ENCODE measurements at places on chromosomes 12 and 14. TPM values are rescaled to one million over a fixed set of nuclear protein-coding genes. Genes with fewer than 3 reads are reported as not detected.
A peak's percentile ranks its signal among the peaks of the same experiment; 100 is the strongest.

Gene SMIM41
- polyA plus RNA-seq = 11.8 TPM

GRCh38 chr14:105889666-105890473 lies 363.5 kb downstream of the TMEM121 start:
- no peak overlapping the region for H3K27ac ChIP-seq
- H3K27me3 ChIP-seq = no peaks in the 10 kb centered on the region
- no peaks in the 10 kb centered on the region for H3K4me1 ChIP-seq
- no peak overlapping the region for H3K4me3 ChIP-seq

GRCh38 chr14:69190191-69190590 lies 1.1 kb upstream of the EXD2 start:
- H3K27ac ChIP-seq = no peak overlapping the region
- no peaks in the 10 kb centered on the region for H3K27me3 ChIP-seq
- H3K4me1 ChIP-seq = no peaks in the 10 kb centered on the region
- H3K4me3 ChIP-seq = no peak overlapping the region
- no peaks in the 10 kb centered on the region for H3K36me3 ChIP-seq
- DNase-seq = no peak

Gene KRT2
- polyA plus RNA-seq = not detected

Gene FAM181A
- polyA plus RNA-seq = not detected

DNA sequence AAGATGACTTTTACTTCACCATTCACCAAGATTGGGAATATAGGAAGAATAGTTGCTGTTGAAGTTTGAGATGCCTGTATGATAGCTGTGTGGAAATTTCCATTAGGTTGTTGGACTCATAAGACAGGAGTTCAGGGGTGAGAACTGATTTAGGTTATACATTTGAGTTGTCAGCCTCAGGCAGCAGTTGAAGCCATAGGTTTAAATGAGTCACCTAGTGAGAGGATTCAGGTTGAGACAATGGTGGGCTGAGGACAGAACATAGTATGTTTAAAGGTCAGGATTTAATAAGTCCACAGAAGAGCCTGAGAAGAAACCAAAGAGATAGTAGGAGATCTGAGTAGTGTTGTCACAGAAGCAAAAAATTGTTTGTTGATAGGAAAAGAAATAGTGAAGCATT lies 63.6 kb upstream of the MON2 start:
- H3K27ac ChIP-seq = no peak overlapping the region
- DNase-seq = no peak
- no peaks in the 10 kb centered on the region for H3K27me3 ChIP-seq
- no peak overlapping the region for H3K4me3 ChIP-seq
- H3K4me1 ChIP-seq = no peaks in the 10 kb centered on the region

Gene SLCO1B1
- not detected for polyA plus RNA-seq

DNA sequence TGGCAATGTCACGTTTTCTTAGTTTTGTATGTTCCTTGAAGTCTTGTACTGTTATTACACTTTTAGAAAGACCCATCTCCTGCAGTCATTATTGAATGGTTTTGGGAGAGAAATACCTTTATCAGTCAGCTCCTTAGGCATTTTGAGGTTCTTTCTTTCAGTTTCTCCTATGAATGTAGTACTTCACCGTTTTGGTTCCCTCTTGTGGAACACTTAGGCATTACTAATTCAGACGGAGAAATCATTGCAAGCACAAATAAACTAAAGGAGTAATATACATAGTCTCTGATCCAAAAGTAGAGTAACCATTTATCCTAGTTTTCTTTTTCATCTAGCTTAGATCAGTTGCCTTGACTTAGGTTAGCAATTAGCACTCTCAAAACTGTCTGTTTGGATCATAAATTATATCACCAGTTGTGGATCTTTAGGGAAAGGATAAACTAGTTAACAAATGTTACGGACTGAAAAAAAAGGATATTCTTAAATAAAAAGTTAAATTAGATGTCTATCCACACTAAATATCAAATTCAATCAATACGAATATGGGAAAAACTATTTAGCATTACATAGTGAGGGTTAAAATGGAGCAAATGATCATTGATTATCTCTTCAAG lies 1538.3 kb upstream of the SEL1L start:
- H3K27me3 ChIP-seq = no peaks in the 10 kb centered on the region
- H3K27ac ChIP-seq = no peak overlapping the region
- no peaks in the 10 kb centered on the region for H3K4me1 ChIP-seq
- no peak for DNase-seq

Gene SERPINA12
- polyA plus RNA-seq = not detected

DNA sequence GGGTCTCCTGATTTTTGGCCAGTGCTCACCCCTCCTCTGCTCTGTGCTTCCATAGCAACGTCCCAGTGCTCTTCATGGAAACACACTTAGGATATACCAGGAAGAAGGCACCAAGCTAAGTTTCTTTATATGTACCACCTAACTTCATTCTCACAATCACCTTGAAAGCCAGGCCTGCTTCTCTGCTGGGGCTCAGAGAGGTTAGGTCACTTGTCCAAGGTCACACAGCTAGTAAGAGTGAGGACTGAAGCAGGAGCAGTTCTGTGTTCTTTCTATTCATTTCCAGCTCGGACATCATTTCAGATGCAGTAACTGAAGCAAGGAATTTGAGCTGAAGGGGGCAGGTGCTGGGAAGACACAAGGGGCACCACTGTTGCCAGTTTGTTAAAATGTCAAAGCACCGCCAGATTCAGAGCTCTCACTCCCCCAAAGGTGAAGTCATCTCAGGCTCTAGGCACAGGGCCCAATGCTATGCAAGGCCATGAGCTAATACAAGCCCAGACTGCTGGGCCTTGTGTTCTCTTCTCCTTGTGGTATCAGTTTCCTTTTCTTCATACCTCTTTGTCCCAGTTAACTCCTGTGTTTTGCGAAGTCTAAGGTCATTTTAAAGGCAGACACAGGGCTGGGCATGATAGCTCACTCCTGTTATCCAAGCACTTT lies 19.7 kb upstream of the YY1 start:
- H3K27ac ChIP-seq = no peak overlapping the region
- no peaks in the 10 kb centered on the region for H3K36me3 ChIP-seq
- H3K27me3 ChIP-seq = no peaks in the 10 kb centered on the region
- no peak for DNase-seq
- H3K4me3 ChIP-seq = no peak overlapping the region

GRCh38 chr12:80707830-80708258 lies 410 bp downstream of the MYF6 start:
- no peaks in the 10 kb centered on the region for H3K36me3 ChIP-seq
- H3K27ac ChIP-seq = no peak overlapping the region
- no peak overlapping the region for H3K4me3 ChIP-seq
- no peaks in the 10 kb centered on the region for H3K4me1 ChIP-seq
- DNase-seq = no peak

Gene MGAT4C
- polyA plus RNA-seq = not detected

DNA sequence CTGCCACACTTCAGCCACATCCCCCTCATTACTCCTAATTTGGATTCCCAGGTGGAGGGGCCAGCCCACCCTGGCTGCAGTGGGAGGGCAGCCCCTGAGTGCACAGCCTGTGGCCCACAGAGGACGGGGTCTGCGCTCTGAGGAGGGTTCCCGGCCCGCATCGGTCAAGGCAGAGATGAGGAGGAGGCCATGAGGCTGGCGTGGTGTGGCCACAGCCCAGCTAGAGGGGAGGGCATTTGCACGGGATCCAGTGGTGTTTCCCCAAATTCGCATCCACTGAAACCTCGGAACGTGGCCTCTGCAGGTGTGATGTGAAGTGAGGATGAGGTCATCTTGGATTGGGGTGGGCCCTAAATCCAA lies 38.1 kb upstream of the FBRSL1 start:
- H3K36me3 ChIP-seq = no peaks in the 10 kb centered on the region
- H3K4me3 ChIP-seq = no peak overlapping the region
- H3K27ac ChIP-seq = no peak overlapping the region
- no peaks in the 10 kb centered on the region for H3K4me1 ChIP-seq
- no peak for DNase-seq

Gene AQP2
- polyA plus RNA-seq = not detected

DNA sequence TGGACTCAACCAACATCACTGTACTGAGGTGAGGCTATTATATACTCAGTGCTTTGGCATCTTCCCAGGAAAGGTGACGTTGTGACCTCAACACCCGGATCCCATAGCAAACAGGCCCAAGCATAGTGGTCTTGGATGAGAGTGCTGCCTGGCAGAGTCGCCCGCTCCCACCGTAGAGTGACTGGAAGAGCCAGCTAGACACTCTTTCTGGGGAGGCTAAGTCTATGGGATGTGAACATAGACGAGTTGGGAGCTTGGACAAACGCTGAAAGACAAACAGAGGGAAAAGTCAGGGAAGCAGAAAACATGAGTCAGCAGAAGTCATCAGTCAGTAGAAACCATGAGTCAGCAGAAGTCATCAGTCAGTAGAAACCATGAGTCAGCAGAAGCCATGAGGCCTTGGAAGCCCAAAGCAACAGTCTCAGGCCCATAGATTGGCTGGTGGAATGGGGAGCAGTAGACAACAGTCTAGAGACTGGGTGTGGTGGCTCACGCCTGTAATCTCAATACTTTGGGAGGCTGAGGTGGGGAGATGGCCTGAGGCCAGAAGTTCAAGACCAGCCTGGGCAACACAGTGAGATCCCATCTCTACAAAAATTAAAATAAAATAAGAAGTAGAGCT lies 66.4 kb upstream of the MAP1LC3B2 start:
- no peaks in the 10 kb centered on the region for H3K27me3 ChIP-seq
- DNase-seq = peak; percentile 32
- no peaks in the 10 kb centered on the region for H3K36me3 ChIP-seq
- H3K4me1 ChIP-seq = no peaks in the 10 kb centered on the region

DNA sequence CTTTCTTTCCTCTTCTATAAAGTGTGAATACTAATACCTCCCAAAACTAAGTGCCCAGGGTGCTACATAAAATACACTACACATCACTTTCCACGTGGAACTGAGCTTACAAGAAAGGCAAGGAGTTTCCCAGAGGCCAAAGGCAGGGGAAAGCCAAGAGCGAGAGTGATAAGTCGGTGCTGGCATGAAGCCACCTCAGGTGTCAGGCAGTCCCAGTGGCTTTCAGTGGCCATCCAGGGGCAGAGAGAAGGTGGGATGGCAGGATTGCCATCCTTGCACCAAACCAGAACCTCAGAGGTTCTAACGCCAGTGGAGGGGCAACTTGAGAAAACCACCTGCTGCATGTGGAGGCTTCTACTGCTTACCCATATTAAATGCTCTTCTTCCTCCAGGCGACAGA lies 79.7 kb upstream of the DIO3 start:
- H3K36me3 ChIP-seq = no peaks in the 10 kb centered on the region
- H3K4me3 ChIP-seq = no peak overlapping the region

DNA sequence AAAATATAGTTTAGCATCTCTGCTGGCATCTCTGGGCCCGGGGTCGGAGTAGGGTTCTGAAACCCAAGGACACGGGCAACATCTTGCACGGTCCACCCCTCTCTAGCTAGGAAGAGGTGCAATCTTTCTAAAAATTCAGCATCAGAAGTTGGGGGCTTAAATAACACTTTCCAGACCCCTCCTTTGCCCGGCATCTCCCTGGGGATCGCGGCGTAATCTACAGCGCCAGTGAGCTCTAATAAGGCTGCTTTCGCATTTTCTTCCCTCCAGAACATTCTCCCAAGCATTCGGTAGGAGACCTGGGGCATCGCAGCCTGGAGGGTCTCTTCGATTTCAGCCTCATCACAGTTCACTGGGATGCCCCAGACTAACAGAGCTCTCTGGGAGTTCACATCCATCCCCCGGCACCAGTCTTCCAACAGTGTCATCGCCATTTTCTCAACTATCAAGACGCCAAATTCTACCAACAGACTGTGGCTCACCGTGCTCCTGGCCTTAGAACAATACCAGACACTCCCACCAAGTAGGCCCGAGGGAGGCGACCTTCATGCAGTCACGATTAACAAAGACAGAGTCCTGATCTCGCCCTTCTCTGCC lies 880 bp downstream of the PNMA1 start:
- peak overlapping the region; percentile 94 for H3K27ac ChIP-seq
- peaks cover 67% of the 10 kb centered on the region for H3K4me1 ChIP-seq
- peak overlapping the region; percentile 83 for H3K4me3 ChIP-seq
- H3K36me3 ChIP-seq = peaks cover 28% of the 10 kb centered on the region

Gene SMCO2
- not detected for polyA plus RNA-seq

DNA sequence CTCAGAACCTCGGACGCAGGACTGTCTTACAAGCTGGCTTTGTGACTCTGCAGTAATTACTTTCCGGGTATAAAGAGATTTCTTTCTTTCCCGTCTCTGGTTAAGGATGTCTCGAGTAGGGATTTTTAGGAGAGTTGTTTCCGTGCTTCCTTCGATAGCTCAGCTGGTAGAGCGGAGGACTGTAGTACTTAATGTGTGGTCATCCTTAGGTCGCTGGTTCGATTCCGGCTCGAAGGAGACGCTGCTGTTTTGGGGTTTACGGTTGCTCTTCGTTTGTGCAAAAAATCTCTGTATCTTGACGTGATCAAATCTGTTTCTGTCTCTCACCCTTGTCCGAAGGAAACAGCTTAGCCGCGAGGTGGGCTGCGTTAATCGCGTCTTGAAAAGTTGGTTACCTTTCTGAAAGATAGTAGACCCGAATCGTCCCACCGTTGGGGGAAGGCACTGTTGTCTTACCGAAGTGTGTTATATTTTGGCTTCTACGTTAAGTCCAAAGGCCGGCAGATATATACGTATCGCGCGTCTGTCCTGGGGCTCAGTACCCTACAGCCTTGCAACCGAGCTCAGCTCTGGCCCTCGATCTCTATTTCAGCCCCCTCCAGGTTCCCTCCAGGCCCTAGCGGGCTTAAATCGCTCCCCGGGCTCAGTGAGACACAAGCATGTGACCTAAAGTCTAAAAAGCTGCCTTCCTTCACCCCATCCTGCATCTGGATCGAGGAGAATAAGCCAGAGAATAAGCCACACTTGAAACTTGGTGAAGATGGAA lies 1.1 kb upstream of the RNASE4 start:
- H3K27ac ChIP-seq = peak overlapping the region; percentile 96
- H3K4me1 ChIP-seq = peaks cover 60% of the 10 kb centered on the region
- peak overlapping the region; percentile 52 for H3K4me3 ChIP-seq
- no peaks in the 10 kb centered on the region for H3K27me3 ChIP-seq

Gene RASAL1
- polyA plus RNA-seq = 28.9 TPM

DNA sequence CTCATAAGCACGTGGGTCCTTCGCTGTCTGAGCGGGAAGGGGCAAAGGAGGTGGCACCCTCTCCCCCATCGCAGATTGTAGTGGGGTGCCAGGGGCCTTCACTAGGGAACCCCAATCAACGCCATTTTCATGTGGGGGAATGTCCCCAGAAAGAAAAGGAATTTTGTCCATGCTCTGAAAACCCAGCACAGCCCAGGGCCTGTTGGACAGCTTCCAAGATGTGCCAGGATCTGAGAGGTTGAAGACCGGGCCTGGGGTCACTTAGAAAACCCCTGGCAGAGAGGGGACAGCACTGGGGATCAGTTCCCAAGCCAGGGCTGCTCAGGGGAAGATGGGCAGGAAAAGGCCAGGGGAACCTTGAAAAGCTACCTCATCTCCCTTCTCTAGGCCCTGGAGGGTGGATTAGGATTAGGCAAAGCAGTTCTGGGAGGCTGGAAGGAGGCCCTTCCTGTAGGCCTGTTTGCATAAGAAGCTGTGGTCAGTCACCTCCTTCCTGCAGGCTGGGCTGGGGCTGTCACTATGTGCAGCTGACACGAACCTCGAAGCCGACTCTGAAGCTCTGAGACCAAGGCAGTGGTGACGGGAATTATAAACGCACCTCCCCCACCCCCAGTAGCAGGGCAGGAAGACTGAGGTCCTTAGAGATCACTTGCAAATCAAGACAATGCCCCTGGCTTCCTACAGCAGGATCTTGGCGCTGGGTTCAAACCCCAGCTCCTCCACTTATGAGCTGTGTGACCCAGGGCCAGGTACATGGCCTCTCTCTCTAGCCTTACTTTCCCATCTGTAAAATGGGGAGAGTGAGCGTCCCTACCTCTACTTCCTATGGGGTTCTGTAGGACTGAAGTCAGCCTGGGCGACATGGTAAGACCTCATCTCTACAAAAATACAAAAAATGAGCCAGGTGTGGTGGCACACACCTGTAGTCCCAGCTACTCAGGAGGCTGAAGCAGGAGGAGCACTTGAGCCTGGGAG lies 29.0 kb downstream of the TESC start:
- no peaks in the 10 kb centered on the region for H3K27me3 ChIP-seq
- peak; percentile 53 for DNase-seq
- no peak overlapping the region for H3K27ac ChIP-seq
- H3K4me3 ChIP-seq = no peak overlapping the region

Gene ASB2
- polyA plus RNA-seq = 17.1 TPM
